ENCODE measurements at places on chromosomes 11 and 22. TPM values are rescaled to one million over a fixed set of nuclear protein-coding genes. Genes with fewer than 3 reads are reported as not detected.

GRCh38 chr22:26316732-26317285 lies 112.3 kb upstream of the ASPHD2 start:
- no peak for DNase-seq

DNA sequence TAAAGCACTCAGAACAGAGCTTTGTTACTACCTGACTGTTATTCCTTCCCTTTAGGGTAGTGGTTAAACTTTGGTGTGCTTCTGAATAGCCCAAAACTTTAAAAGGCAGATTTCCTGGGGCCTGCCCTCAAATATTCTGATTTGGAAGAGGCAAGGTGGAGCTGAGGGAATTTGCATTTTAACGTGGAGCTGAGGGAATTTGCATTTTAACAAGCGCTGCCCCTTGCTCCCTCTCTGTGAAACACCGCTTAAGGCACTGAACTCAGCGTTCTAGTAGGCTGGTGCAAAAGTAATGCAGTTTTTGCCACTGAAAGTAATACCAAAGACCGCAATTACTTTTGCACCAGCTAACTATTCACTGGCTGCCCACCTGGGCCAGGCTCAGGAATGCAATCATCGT lies 35.0 kb downstream of the TPST2 start:
- DNase-seq: no peak

DNA sequence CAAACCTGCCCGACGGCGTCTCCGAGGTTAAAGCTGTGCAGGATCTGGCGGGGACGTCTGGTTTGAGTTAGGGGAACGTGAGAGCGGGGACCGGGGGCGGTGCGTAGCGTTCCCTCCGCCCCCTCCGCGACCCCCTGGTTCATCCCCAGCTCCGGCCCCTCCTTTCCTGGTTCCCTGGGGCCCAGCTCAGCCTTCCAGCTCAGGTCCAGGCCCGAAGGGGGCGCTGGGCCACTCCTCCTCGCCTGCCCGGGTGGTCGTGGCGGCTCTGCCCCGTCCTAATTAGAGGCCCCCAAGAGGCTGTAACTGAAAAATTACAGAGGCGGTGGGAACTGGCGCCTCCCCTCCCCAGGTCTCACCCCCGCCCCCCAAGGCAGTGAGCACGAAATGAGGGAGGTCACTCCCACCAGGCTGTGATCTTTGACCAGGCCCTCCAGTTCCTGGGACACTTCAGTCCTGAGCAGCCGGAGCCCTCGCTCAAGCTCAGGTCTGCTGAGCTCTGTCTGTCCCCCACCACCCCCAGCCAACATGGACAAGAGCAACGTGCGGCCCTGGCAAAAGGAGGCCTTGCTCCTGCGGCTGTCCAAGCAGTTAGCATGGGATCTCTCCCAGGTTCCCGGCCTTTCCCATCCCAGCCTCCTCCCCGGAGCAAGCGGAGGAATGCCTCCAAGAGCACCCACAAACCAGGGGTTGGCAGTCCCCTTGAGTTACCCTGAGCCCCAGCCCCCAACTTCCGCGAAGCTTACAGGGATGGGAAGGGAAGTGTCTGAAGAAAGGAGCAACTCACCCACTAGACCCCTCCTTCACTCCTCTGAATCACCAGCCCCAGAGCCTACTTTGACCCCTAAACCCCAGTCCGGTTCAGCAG lies 3.3 kb downstream of the CD248 start:
- DNase-seq: peak; percentile 60

Gene GGT5
- polyA plus RNA-seq: 29.3 TPM

GRCh38 chr11:127552446-127552845 lies 551.9 kb upstream of the KIRREL3 start:
- DNase-seq: no peak

Gene OPCML
- polyA plus RNA-seq: 10.1 TPM

- DNase-seq: no peak
Measured at GRCh38 chr11:125364121-125364826, 131.8 kb downstream of the FEZ1 start.

Gene HINFP
- polyA plus RNA-seq: 44.1 TPM

DNA sequence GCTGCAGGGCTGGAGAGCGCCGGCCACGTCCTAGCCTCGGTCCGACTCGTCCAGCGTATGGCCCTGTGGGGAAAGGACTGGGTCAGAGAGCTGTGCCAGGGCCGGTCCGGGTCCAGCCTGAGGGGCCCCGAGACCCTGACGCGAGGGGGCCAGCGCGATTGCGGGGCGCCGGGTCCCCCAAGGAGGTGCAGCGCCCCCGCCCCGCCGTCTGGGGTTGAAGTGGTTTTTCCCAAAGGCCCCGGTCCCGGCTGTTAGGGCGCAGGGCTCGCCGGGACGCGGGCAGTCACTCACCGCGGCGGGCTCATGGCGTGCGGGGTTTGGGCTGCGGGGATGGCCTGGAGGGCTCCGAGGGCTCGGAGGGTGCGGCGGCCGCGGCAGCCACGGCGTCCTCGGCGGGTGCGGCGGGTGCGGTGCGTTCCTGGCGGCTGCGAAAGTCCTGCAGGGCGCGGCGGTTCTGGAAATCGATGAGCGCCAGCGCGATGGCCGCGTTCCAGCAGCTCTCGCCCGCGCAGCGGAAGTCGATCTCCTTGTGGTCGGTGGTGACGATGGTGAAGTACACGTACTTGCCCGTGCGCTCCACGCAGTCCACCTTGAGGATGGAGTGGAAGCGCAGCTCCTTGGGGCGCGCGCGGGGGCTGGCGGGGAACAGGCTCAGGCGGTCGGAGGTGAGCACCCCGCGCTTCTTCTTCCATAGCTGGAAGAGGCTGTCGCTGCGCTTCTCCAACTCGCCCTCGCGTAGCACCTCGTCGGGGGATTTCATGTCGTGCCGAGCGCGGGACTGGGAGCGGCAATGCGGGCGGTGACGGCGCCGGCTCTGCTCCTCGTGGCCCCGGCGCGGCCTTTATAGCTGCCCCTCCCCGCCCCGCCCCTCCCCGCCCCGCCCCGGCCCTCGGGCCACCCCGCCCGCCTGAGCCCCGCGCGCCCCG lies at the start of gene PHLDA2:
Gene PHLDA2 (minus strand): TSS at position 816 of the 926 bp plus-strand sequence. CDS start 56 bp downstream, at position 760.
- DNase-seq: no peak

Gene BLID
- not detected for polyA plus RNA-seq

DNA sequence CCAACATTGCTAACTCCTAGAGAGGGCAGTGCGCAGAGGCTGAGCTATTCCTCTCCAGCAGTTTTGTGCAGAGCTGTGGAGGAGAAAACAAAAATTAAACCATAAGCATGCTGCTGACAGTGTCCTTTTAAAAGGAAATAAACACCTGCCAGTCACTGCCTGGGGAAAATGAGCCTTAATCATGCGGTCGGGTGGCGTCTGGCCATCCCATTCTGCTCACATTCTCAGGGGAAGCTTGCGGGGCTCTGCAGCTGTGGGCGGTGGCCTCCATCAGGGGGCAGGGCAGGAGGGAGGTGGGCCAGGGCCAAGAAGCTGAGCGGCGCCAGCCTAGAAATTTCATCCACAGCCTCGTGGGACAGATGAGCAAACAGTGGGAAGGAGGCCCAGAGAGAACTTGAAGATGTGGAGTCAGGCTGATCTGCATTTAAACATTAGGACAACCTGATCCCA lies 71.0 kb upstream of the TP53I11 start:
- DNase-seq: no peak

DNA sequence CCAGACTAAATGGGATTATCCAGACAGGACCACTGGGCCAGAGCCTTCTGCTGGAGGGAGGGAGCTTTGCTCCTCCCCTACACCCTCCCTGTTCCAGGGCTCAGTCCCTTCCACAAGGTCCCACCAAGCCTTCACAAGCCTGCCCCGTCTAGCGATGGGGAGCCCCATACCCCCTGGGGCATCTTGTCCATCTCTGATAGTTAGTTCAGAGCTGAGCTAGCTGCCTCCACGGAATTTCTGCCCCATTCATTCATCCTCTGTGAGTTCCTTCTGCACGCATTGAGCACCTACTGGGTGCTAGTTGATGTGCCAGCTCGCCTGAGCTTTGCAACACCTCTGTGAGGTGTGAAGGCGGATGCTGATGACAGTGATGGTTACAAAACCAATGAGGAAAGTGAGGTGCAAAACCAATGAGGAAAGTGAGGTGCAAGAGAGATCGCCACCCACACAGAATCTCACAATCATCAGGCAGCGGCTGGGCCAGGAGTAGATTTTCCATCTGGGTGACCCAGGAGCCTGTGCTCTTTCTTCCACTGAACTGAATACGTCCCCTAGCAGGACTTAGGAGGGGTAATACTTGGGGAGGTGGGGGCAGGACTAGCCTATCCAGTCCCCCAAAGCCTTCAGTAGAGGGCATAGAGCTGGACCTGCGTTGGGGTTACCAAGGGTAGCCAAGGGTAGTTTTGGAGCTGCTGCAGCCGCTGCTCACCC lies 21.5 kb upstream of the CBX7 start:
- DNase-seq: no peak

GRCh38 chr22:27919942-27920755 lies 1.1 kb upstream of the PITPNB start:
- DNase-seq: peak; percentile 41

Gene ABTB2
- polyA plus RNA-seq: 6.5 TPM

- no peak for DNase-seq
Measured at GRCh38 chr11:107505647-107506225, 48.1 kb upstream of the CWF19L2 start.

- no peak for DNase-seq
Measured at GRCh38 chr22:44660051-44660830, 41.8 kb upstream of the PRR5 start.

GRCh38 chr11:62925745-62926679 lies 4.8 kb upstream of the CHRM1 start:
- DNase-seq: no peak

Gene ASPHD2
- polyA plus RNA-seq: 4.1 TPM

DNA sequence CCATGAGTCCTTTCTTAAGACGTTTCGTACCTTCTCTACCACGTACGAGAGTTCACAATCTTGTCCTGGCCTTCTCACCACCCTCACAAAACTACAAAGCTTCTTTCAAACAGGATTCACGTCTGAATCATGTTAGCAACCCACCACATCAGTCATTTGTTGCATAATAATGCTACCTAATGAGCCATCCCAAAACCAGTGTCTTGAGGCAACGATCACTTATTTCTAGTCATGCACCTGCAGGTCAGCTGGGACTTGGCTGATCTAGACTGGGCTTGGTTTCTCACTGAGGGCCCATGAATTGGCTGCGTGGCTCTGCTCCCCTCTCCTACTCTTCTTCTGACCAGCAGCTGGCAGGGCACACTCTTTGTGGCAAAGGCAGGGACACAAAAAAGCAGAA lies 28.3 kb downstream of the LARGE1 start:
- DNase-seq: no peak

Gene SMIM35
- 0.10 TPM for polyA plus RNA-seq

- no peak for DNase-seq
Measured at GRCh38 chr11:108790501-108791299, 125.8 kb downstream of the DDX10 start.

DNA sequence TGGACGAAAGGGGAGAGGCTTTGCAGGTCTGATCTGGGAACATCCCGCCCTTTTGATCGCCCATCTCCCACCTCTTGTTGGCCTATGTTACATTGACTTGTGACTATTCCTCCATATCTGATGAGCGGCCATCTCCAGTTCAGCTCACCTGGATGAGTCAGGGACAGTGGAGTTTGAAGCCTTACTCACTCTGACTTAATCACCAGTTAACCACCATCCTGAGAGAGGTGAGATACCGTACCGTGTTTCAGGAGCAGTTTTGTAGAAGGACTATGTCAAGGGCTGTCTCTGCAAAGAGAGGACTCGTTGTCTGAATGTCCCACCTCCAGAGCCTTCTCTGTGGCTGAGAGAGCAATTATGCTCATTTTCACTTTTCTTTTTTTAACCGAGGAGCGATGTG lies 771.7 kb downstream of the NTM start:
- no peak for DNase-seq

DNA sequence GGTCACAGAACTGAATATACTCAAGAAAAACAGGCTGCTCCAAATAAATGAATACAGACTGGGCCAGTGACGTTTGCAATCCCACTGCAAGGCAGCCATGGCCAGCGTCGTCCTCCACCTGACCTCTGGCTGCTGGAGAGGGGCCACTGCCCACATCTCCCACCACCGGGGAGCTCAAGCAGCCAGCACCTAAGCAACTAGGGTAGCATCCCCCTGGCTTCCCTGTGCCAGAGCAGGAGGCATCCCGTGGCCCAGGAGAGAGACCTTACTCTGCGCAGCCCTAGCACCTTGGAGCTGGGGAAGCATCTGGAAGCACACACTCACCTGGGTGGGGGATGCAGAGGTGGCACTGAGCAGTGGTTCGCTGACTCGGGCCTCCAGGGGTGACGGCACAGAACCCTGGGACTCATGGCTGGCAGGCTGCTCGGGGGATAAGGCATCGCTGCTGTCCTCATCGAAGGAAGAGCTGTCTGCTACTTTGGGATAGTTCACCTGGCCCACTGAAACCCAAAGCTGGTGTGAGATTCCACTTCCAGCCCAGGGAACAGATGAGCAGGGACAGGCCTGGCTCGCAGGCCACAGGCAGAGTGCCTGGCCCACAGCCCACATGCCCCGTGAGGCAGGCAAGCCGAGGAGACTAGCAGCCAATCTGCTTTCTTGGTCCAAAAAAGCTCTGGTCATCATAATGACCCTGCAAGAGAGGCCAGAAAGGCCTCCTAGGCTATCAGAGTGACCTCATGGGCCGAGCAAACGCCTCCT lies 53.7 kb downstream of the SGSM3 start:
- DNase-seq: no peak

GRCh38 chr11:31237819-31238760 lies 131.4 kb downstream of the DCDC1 start:
- no peak for DNase-seq

DNA sequence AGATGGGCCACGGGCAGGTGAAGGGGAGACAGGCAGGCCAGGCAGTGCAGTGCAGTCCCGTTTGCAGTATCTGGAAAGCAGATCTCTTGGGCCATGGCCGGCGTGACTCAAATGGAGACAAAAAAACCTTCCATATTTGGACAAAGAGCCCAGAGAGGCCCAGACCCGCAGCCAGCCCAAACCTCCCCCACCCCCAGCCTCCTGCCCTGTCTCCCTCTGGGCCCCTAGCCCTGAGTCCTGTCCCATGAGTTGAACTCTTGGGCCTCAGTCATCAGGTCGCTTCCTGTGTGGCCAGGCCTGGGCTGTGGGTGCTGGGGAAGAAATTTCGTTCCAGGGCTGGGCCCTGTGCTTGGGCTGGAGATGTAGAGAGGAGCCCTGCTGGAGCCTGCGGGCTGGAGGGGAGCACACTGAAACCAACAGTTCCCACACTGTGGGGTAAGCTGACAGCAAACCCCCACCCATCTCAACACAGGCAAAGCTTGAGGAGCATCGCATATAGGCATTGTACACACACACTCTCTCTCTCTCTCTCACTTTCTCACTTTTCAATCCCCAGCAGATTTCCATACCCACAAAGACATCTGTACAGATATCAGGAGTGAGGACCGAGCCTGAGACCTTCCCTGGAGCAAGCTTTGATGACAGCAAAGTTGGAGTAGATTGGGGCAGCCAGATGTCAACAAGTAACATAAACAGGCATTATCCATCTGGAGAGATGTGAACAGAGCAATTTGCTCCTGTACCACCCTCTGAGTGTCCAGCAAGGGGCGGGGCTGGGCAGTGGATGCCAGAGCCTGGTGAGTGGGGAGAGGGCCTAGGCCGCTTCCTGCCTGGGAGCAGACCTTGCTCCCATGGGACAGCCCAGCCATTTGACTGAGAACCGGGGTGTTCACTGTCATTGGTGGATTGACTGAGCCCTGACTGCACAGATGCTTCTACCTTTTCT lies 17.2 kb downstream of the ARHGEF17 start:
- no peak for DNase-seq

Gene SLC22A6
- polyA plus RNA-seq: 28.1 TPM
